ENCODE measurements at places on chromosomes 16 and 17.

GRCh38 chr17:41537614-41537954 lies 9.5 kb upstream of the KRT19 start:
- DNase-seq, result no peak

- no peak for DNase-seq
These were observed 13.6 kb downstream of the LGALS9 start for GRCh38 chr17:27644586-27644985.

GRCh38 chr16:66070140-66070917 lies 296.2 kb upstream of the CDH5 start:
- no peak for DNase-seq

DNA sequence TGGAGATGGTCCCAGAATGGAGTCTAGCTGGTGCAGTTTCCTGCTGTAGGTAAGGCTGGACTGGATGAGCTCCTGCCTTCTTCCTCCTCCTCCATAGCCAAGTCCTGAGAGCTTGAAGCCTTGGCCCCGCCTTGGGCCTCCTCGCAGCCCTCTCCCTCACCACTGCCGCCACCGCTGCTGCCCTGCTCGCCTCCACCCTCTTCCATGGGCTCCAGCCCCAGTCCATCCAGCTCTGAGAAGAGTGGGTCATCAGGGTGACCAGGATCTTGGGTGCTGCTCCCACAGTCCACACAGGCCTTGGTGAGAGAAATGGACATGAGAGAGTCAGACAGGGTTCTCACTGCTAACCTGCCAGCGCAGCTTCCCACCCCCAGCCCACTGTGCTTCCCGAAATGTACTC lies 11.2 kb downstream of the PER1 start:
- DNase-seq, result no peak

DNA sequence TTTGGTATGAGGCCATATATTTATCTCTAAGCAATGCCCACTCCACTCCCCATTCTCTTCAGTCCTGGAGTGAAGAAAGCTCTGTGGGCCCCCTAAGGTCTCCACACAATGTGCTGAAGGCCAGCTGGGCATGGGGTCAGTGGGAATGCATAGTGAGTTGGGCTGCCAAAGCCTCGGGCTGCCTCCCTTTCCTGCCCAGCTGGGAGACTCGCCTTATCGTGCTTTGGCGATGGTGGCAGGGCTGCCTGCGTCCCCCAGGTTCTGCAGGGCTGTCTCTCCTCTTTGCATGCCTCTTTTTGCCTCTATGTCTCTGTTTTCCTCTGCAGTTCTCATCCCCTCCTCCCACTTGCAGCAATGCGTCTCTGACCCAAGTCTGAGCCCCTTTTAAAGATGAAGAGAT lies 116.5 kb downstream of the CYLD start:
- DNase-seq, result no peak

- no peak for DNase-seq
These were observed 16.7 kb upstream of the SYT17 start for GRCh38 chr16:19151310-19151709.

DNA sequence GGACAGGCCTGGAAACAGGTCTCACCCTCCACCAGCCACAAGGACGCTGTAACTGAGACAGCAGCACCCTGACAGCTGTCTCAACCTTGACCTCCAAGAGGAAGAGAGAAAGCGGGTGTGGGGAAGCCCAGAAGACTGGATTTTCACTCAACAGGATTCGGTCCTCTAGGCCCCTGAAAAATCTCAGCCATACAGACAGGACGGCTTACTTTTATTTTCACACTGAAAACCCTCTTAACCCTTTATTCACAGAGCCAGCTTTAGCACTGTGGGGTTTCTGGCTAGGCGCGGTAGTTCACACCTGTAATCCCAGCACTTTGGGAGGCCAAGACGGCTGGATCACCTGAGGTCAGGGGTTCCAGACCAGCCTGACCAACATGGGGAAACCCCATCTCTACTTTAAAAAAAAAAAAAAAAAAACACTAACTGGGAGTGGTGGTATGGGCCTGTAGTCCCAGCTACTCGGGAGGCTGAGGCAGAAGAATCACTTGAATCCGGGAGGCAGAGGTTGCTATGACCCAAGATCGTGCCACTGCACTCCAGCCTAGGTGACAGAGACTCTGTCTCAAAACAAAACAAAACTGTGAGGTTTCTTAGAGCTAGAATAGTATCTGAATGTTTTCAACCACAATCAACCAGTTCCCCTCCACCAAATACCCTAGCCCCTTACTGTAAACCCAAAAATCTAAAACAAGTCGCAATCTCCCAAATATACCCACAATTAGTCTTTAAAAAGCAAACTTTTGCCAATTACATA lies 5.3 kb downstream of the ANKRD11 start:
- DNase-seq, result no peak

- DNase-seq, result no peak
These were observed 19.5 kb downstream of the PMM2 start for GRCh38 chr16:8816967-8817655.
